ENCODE measurements at places on chromosomes 7 and 10.

- no peak for DNase-seq
Observed at GRCh38 chr7:4692055-4692454, 10.0 kb downstream of the FOXK1 start.

GRCh38 chr10:77311186-77311585 lies 326.4 kb downstream of the KCNMA1 start:
- no peak for DNase-seq

DNA sequence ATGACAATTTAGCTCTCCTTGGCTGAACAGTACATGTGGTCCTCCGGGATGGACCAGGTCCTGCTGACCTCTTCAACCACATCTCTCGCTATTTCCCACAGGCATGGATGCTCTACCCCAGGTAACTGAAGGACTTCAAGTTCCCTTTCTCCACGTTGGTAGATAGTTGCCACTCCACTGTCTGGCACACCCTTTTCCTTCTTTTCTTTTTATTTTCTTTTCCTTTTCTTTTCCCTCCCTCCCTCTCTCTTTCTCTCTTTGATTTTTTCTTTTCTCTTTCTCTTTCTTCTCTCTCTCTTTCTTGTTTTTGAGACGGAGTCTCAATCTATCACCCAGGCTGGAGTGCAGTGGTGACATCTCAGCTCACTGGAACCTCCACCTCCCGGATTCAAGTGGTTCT lies 2.8 kb upstream of the ACBD7 start:
- no peak for DNase-seq

DNA sequence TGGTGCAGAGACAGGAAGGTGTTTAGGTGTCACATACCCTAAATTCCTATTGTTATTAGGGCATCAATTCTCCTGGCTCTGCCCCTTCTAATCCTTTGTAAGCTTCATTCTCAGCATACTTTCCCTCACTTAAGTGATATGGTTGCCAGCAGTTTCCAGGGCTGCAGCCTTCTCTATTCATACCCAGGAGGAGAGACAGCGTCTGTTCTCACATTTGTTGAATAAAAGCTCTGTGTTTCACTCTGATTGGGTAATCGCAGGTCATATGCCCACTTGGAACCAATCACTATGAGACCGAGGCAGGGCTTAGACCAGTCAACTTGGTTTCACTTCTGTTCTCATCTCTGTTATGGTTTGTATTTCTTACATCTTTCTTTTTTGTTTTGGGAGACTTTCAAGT lies 109.6 kb upstream of the MTPN start:
- peak; percentile 65 for DNase-seq

- DNase-seq: no peak
Observed at GRCh38 chr10:20971901-20972300, 74.8 kb upstream of the NEBL start.

DNA sequence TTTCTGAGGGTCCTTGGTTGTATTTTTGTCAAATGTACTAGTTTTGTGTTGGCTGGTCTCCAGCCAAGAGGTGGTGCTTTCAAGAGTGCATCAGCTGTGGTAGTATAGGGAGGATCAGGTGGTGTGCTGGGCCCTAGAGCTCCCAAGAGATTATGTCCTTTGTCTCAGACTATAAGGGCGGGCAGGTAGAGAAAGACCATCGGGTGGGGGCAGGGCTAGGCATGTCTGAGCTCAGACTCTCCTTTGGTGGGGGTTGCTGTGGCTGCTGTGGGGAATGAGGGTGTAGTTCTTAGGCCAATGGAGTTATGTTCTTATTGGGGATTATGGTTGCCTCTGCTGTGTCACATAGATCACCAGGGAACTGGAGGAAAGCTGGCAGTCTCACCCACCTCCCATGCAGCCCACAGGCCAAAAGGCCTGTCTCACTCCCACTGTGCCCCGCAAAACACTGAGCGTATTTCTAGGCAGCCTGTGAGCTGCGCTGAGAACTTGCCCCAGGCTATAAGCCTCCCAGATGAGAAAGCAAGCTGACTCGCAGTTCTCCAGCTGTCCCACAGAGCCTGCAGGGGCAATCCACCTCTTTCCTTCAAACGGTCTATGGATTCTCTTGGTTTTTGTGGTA lies 1066.7 kb downstream of the GRM8 start:
- DNase-seq: no peak

GRCh38 chr10:13253726-13254125 lies 19.6 kb upstream of the UCMA start:
- DNase-seq: no peak

DNA sequence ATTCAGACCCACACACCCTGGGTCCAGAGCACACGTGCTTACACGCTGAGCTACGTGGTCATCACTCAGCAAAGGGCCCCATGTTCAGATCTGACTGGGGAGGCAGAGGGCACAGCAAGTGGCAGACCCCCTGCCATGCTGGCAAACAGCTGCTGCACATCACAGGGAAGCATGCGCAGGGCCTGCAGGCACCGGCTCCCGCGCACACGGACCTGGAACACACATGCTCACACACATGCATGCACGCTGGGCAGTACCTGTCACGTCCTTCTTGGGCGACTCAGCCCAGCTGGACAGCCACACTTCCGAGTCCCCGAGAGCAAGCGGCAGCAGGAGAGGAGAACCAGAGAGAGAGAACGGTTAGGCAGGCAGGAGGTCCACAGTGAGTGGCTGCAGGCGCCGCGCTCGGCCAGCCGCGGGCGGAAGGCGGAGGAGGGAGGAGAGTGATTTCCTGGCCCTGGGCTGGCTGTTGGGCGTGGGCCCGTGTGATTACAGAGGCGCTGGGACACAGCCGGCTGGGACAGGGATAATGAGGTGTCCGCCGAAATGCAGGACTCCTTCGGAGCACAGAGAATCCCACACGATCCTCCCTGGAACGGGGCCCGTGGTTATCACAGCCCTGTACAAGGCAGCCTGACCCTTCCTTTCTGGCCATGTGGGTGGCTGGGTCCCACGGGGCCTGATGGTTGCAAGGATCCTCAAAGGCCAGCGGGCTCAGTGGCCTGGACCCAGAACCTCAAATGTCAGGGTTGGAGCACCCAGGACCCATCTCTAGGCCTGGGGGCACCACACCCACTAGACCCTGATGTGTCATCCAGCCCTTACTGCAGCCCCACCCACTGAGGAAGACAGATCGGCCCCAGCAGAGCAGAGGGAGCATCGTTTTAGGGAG lies 175.1 kb downstream of the NEURL1 start:
- DNase-seq: no peak

GRCh38 chr10:132310701-132311337 lies 3.1 kb upstream of the STK32C start:
- DNase-seq: no peak

- no peak for DNase-seq
Observed at GRCh38 chr10:2212244-2212834, 475.0 kb upstream of the ADARB2 start.

DNA sequence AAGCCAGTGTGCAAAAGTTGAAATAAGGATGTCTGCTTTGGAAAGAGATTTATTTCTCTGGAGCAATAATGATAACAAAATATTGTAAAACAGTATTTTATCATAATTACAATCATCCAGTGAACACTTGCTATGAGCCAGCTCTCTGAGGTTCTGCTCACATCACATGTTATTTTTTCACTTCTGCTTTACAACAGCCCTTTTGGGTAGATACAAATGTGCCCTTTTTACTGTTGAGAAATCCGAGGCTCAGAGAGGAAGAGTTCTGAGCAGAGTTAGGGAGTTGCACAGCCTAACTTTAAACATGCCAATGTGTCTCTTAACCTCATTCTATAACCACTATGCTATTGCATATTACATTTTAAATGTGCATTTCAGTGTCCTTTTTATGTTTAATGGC lies 232.6 kb upstream of the CDC14C start:
- no peak for DNase-seq

GRCh38 chr10:124087672-124088634 lies 5.4 kb downstream of the CHST15 start:
- DNase-seq: no peak
